ENCODE measurements at places on chromosomes 2 and 18.

DNA sequence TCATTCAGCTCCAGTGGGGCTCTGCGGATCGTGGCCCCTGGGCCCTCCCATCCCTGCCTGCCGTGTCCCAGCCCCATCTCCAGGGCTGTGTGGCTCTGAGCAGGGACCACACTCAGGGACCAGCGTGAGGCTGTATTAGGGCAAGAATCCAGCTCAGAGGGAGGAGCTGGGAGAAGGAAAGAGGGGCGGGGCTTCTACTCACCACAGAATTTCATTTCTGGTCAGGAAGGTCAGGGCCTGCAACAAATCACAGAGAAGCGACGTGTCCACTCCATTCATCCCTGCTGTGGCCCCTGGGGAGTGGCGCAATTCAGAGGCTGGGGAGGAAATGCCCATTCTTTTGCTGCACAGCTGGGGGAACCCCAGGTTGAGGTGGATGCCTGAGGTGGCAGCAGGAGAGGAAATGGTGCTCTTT lies 828 bp downstream of the CIB4 start:
- no peak for DNase-seq

DNA sequence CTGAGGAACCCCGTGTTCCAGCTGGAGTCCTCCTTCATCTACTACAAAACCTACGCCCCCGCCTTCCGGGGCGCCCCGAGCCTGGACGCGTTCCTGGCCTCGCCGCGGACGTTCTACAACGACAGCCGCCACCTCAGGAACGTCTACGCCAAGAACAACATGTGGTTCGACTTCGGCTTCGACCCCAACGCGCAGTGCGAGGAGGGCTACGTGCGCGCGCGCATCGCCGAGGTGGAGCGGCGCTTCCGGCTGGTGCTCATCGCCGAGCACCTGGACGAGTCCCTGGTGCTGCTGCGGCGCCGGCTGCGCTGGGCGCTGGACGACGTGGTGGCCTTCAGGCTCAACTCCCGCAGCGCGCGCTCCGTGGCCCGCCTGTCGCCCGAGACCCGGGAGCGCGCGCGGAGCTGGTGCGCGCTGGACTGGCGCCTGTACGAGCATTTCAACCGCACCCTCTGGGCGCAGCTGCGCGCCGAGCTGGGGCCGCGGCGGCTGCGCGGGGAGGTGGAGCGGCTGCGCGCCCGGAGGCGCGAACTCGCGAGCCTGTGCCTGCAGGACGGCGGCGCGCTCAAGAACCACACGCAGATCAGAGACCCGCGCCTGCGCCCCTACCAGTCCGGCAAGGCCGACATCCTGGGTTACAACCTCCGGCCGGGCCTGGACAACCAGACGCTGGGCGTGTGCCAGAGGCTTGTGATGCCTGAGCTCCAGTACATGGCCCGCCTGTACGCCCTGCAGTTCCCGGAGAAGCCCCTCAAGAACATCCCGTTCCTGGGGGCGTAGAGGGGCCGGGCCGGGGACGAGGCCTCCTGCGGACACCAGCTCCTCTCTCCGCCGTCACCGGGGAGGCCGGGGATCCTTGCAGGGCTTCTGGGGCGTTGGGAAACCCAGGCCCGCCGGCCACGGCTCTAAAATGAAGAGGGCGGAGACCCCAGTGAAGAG lies 5.3 kb upstream of the NEU4 start:
- DNase-seq = no peak

GRCh38 chr2:155583674-155584195 lies 748.8 kb downstream of the NR4A2 start:
- DNase-seq = no peak

DNA sequence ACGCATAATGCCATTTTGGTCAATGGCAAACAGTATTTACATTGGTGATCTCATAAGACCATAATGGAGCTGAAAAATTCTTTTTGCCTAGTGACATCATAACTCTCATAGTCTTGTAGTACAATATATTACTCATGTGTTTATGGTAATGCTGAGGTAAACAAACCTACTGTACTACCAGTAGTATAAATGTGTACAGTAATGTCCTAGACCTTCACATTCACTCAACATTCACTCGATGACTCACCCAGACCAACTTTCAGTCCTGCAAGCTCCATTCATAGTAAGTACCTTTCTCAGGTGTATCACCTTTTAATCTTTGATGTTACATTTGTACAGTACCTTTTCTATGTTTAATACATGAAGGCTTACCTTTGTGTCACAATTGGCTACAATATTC lies 558.2 kb upstream of the PIK3C3 start:
- DNase-seq = no peak

GRCh38 chr2:48586433-48586832 lies 31.2 kb upstream of the GTF2A1L start:
- DNase-seq = no peak

DNA sequence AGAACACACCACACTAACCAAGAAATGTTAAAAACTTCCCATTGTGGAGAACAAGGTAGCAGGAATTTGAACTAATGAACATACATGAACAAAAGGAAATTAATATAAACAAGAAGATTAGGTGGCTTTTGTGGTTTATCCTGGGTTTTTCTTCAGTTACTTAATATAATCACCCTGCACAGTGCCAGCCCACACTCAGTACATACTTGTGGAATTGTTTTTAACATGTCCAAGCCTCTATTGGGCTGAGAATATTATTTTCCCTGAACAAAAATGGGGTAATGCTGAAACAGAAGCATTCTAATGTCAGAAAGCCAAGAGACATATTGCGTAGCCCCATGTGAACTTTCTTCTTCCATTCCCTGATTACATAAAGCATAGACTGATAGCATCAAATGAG lies 202.8 kb downstream of the DNER start:
- DNase-seq = no peak

DNA sequence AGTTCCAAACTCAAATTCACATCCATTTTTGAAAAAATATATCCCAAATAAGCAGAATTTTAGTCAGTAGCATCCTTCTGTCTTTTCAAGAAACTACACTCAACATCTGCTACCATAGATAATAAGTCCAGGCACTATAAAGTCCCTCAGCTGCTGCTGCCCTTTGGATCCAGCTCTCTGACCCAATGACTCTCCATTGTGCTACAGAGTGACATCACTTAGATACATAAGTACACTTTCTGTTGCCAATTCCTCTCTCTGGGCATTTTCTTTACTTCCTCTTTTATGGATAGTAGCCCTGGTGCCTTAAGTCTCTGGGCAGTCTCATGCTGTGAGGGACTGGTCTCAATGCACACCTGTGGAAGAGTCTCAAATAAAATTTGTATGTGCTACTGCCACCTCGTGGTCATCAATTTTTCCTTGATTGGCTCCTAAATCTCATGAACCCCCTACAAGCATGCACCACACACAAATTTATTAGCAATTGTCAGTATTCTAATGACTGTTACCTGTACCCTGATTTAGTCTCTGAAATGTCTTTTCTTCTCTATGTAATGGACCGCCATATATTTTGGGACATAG lies 219.2 kb downstream of the LRP1B start:
- DNase-seq = no peak

- no peak for DNase-seq
These were observed 148.6 kb upstream of the ALPP start for GRCh38 chr2:232229911-232230310.

- DNase-seq = no peak
These were observed 251.2 kb downstream of the PTGR3 start for GRCh38 chr18:74957588-74958224.

DNA sequence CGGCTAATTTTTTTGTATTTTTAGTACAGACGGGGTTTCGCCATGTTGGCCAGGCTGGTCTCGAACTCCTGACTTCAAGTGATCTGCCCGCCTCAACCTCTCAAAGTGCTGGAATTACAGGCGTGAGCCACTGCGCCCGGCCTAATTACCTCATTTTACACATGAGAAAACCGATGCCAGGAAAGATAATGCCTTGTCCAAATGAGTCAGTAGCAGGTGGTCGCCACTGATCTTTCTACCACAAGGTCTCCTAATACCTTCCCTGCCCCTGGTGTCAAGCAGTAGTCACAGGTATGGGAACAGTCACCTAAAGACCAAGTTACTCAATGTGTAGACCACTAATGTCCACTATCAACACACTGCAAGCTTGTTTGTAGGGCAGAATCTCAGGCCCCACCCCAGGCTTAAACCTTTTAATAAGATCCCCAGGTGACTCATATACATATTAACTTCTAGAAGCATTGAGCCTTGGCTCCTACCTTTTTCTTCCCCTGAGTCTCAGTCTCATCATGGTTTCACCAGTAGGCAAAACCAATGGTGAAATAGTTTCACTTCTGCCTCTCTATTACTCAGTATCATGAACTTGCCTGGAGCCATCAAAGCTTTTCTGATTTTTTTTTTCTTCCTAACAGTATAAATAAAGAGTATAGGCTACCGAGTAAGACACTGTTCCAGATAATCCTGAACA lies 6.9 kb upstream of the EPB41L5 start:
- DNase-seq = no peak

DNA sequence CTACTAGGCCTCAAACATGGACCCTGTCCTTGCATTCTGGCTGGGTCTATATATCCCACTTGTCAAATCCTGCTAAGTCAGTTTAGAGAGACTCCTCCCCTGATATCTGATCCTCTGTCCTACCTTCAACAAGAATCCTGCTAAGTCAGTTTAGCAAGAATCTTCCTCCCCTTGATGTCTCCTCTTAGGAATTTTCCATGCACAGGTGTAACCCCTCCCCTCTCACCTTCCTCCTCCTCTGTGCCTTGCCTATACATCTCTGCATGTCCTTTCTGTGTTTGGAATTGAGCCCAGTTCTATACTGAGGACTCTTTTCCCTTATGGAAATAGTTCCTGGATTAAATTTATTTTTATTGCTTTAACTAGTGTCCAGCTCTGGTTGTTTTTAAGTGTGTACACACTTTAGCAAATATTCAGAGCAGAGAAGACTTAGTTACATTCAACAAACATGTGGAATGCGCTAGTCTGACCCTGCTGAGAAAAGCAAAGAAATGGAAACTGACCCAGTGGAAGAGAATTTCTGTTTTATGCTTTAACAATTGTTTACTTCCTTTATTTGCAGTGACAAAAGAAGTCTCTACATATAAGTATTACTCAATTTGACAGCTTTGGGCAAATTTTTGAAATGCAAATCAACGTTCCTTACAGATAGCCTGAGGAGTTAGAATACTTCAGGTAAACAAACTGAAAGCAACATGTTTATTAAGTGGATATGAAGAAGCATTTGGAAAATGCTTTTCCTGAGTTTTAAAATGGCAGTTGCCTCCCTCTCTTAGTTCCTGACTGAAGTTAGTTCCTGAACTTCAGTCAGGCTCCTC lies 80.6 kb downstream of the RIT2 start:
- DNase-seq = no peak

DNA sequence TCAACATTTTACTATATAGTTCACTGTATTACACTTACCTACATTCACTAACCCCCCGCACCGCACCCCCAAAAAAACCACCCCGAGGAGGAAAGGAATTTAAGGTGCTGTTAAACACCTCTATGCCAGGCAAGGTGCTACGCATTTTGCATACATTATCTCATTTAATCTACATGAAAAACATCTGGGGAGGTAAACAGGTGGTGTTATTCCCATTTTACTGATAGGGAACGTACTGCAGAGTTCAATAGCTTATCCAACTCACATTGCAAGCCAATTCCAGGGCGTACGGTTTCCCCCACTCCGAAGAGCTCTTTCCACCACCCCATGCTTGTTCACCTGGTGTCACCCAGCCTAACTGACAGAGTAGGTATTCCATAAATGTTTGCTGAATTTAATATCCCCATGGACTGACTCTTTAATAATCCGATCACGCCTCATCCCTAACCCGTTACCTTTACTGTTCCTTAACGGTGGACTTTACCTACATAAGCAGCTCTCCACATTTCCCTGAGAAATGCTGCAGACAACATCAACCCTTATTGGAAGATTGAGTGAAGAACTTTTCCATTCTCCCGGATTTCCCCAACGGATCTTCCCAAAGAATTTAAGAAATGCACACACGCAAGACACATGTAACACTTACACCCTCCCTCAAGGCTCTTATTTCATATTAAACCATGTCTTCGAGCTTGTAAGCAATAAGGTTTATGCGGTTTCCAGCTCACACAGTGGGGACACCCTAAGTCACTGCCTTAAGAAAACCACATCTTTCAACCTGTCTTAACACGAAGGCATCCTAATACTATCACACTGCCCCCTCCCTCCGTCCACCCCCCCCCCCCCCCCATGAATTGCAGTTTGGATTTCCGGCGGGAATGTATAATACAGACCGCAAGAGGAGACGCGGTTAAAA lies 1.2 kb downstream of the RAPH1 start:
- no peak for DNase-seq

- DNase-seq = no peak
These were observed 472.7 kb upstream of the TRIB2 start for GRCh38 chr2:12244070-12244469.

DNA sequence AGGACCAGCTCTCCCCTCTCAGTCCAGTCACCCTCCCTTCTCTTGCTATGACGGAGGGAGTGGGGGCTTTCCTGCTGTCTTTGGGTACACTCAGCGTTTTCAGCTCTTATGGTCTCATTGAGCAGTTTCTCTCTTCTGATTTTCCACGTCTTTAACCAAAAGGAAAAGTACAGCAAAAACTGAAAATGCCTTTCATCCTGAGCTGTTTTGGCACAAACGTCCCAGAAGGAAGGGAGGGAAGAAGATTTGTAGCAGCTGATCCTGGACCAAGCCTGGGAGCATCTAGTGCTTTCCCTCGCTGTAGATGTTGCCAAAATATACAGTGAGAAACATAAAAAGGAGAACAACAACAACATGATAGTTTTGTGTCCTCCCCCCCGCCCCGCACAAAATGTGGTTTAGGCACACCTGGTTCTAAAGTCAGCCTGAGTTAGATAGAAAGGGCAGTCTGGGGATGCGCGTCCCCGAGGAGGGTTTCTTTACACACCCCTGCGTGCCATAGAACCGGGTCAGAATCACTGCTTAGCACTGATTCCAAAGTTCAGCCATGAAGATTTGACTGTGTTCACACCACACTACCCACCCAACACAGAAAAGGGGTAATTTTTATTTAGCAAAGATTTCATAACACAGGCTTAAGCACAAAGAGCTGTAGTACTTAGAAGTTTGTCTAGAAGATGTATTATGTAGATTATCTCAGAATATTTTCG lies 53.4 kb downstream of the SLC40A1 start:
- no peak for DNase-seq

- no peak for DNase-seq
These were observed 108.5 kb downstream of the TMEM18 start for GRCh38 chr2:568639-569235.

DNA sequence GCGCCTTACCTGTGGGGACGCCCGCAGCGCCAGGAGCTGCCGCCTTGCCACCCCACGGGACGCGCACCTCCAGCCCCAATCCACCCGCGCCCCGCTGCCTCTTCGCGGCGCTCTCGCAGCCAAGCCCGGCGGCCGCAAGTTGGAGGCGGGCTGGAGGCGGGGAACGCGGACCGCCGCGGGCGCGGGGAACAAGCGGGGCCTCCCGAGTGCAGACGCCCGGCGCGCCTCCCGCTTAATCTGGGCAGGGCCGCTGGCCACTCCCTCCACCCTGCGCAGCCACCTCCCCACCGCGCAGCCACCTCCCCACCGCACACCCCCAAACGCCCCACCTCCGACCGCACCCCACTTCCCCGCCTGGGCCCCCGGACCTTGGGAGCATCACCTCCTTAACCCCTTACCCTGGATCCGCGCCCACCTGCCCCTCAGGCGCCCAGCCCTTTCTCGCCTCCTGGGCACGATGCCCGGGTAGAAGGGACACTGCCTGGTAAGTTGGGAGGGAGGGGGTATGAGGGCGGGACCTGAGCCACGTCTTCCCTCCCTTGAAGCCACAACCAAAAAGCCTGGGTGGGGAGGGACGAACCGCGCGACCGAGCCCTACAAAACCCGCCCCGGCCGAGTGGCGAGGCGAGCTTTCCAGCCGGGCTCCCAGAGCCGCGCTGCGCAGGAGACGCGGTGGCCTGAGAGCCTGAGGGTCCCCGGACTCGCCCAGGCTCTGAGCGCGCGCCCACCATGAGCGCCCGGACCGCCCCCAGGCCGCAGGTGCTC lies at the start of the genes COL4A3 and COL4A4:
Gene COL4A3, plus strand, starts transcription at position 627 of the 765 bp plus-strand sequence. Its CDS starts 103 bp downstream, at position 730.
Gene COL4A4, minus strand, starts transcription at position 208 of the 765 bp plus-strand sequence. CDS start 16,722 bp downstream, outside the sequence.
- DNase-seq = no peak

Data from NCI-H1436 treated with DMSO at 0.1 percent for 48 hours (cell line).